ENCODE measurements at places on chromosomes 12 and 14.

DNA sequence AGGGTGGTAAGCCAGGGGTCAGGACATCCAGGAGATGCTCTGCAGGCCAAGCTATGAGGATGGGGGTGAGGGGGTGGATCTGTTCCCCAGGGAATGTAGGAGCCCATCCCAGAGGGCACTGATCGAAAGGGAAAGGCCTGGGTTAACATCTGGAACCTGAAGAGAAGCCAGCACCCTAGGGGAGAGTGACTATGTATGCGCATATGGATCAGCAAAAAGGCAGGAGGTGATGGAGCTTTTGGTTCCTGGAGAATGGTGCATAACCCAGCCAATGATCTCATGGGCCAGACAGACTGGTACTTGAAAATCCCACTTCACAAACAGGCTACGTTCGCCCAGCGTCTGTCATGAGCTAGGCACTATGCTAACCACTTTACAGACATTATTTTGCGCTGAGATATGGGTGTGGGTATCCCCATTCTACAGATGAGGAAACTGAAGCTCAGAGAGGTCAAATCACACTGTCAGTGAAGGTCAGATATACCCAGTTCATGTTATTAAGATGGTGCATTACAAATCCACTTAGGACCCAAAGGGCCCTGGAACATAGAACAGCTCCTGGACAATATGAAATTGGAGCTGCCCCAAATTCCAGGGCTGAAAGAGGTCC is 1.6 kb downstream of the CCDC63 start:
- no peak for DNase-seq

DNA sequence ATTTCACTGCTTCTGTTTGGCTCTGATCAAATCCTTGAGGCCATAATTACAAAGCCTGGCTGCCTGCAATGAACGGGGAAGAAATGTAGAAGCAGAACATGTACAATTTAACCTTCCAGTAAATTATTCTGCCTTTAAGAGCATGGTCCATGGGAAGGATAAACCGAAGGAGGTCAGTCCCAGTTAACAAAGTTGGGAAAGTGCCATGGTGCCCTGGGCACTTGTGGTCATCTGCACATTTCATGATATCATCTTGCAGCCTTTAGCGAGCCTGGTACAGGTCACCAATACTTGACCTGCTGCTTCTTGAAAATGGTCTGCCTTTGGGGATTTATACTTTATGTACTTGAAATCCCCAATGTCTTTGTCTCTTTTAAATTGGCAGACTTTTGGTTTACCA is 175.9 kb upstream of the KITLG start:
- no peak for DNase-seq

DNA sequence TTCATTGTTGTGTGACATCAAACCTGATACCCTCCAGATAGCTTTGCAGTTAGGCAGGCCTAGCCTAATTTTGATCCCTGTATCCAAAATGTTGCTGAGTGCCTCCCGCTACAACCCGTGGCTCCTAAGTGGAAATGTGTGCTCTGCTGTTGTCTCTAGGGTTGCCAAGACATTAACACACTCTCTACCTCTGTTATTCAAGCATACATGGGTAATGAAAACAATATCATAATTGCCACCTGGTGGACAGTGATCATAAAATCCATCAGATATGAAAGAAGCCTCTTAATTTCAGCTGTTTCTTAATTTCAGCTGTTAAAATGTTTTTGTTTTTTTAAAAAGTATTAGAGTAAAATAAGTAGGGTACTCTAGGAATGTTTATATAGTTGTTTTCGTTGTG is 93.5 kb downstream of the PLEKHA5 start:
- no peak for DNase-seq

- DNase-seq, result no peak
Measured at GRCh38 chr14:22105006-22105623, 431.5 kb upstream of the OR4E1 start.

- no peak for DNase-seq
Measured at GRCh38 chr12:2417481-2418160, 364.8 kb downstream of the CACNA1C start.

DNA sequence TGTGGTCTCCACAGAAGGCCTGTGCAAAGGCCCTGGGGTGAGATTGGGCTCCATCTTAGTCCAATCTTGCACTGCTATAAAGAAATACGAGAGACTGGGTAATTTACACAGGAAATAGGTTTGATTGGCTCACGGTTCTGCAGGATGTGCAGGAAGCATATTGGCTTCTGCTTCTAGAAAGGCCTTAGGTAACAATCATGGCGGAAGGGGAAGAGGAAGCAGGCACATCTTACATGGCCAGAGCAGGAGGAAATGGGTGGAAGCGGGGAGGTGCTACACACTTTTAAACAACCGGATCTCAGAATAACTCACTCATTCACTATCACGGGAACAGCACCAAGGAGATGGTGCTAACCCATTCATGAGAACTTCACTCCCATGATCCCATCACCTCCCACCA is 55.4 kb downstream of the FAR2 start:
- no peak for DNase-seq

- DNase-seq, result no peak
Measured at GRCh38 chr12:70292017-70292776, 49.0 kb downstream of the CNOT2 start.

DNA sequence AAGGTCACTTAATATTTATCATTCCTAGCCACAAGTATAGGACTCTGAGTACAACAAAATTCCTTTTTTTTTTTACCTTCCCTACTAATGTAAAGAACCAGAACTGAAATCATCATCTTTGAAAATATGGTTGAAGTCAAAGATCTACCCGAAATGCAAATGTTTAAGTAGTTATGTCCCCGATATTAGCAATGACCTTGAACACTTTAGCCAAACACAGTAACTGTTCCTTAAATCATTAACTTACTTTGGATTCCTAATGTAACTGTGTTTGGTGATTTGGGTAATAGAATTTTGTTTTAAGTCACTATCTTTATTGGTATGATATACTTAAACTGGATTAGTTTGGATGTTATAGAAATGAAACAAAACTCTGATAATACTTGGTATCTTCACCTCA is 14.4 kb downstream of the ITPR2 start:
- DNase-seq, result no peak

DNA sequence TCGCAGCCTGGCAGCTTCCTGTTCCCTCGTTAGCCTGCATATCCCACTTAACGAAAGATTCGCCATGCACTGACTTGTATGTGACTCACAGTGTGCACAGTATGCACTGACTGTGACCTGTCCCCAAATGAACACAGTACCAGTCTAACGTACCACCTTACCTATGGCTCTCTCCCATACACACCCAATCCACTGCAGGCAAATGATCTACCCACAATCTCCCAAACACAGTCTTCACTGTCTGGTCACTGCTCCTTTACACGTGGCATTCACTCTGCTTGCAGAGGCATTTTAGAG is 163.5 kb upstream of the EEA1 start:
- DNase-seq, result no peak

DNA sequence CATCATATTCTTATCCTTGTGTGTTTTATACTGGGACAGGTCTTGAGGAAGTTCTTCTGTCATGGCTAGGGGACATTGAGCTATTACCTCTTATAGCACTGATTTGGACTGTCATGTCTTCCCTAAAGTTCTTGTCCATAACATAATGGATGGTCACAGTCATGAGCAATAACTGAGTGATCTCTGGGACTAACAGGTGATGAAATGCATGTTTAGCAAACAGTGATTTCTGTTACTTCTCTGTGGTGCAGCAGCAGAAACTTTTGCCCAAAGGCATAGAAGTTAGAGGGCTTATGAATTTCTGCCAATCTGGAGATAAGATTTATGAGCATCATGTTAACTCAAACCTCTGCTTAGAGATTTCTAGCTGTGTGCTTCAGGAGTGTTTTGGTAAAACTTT is 5.9 kb downstream of the ADIPOR2 start:
- DNase-seq, result no peak

DNA sequence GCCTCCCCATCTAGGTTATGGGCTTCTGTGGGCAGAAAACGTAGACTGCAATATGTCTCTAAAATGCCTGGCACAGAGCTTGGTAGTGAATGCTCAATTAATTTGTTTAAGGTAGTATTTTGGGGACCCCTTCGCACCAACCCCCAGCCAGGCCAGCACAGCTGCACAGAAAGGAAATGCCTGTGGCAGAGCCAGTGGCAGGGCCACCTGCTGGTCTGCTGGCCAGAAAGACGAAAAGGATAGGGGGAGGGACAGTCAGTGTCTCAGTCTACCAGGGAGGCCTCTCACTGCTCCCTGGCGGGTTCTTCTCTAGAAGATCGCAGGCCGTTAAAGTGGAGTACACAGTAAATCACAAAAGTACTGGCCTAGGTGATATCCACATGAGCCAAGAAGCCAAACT is 3.5 kb downstream of the RAB15 start:
- DNase-seq, result no peak

DNA sequence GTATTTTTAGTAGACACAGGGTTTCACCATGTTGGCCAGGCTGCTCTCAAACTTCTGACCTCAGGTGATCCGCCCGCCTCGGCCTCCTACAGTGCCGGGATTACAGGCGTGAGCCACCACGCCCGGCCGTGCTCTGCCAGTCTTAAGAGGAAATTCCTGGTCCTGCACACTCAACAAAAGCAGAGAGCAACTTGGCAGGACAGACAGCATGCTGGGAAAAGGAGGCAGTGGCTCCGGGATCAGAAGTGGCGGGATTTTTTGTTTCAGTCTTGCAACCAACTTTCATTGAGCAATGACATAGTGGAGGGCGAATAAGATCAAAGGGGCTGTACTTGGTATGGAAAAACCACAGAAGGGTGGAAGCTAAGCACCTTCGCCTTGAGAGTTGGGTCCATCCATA is 2.1 kb downstream of the CKAP4 start:
- DNase-seq, result no peak

- DNase-seq, result no peak
Measured at GRCh38 chr14:74685921-74686678, 26.8 kb downstream of the AREL1 start.

- no peak for DNase-seq
Measured at GRCh38 chr12:122368361-122369073, 54.0 kb downstream of the CLIP1 start.

DNA sequence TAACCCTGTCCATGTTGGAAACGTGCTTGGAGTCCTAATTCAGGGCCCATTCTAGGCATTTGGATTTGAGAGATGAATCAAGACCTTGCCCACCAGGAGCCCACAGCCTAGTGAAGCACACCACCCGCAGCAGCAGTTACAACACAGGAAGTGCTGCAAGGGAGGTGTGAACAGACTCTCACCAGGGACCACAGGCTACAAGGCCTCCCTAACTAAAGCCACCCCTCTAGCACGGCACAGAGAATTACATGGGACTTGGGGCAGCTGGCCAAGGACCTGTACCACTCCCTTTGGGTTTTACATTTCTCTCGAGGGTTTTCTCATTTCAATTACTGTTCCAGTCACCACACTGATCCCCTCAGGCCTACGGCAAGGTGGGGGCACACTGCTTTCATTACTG is 49.5 kb upstream of the FOXN3 start:
- no peak for DNase-seq

DNA sequence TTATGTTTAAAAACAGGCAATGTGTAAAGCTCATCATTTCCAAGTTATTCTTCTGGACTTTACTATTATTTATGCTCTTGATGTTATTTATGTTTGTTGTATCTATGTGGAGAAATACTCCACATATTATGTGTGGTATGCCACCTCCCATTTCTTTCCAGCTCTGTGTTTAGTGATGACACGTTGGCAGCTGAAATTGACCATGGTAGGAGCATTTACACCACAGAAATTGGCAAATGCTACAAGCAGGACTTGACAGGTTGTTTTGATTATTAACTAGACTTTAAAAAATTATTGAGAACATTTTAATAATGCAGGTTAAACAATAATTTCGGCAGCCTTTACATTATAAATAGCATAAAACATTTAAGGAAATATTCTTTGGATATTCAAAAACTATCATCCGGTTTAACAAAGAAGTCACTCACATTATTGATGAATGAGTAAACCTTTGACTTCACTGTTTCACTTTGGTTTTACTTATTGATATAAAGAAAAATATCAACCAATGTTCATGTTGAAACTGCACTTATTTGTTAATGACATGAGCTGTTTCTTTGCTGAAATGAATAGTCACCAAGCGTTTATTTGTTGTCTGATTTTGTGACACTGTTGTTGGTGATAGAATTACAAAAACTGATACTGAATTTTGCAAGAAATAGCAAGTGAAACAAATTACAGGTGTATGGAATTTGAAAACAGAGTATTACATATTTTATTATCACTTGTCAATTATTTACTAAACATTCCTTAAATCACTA is 76.8 kb downstream of the HMGA2 start:
- DNase-seq, result no peak

DNA sequence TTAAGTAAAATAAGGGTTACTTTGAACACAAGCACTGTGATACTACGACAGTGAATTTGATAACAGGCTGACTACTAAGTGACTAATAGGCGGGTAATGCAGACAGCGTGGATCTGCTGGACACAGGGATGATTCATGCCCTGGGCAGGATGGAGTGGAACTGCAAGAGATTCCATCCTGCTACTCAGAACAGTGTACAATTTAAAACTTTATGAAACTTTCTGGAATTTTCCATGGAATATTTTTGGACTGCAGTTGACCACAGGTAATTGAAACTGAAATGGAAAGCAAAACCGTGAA is 46.0 kb downstream of the YEATS4 start:
- DNase-seq, result no peak

DNA sequence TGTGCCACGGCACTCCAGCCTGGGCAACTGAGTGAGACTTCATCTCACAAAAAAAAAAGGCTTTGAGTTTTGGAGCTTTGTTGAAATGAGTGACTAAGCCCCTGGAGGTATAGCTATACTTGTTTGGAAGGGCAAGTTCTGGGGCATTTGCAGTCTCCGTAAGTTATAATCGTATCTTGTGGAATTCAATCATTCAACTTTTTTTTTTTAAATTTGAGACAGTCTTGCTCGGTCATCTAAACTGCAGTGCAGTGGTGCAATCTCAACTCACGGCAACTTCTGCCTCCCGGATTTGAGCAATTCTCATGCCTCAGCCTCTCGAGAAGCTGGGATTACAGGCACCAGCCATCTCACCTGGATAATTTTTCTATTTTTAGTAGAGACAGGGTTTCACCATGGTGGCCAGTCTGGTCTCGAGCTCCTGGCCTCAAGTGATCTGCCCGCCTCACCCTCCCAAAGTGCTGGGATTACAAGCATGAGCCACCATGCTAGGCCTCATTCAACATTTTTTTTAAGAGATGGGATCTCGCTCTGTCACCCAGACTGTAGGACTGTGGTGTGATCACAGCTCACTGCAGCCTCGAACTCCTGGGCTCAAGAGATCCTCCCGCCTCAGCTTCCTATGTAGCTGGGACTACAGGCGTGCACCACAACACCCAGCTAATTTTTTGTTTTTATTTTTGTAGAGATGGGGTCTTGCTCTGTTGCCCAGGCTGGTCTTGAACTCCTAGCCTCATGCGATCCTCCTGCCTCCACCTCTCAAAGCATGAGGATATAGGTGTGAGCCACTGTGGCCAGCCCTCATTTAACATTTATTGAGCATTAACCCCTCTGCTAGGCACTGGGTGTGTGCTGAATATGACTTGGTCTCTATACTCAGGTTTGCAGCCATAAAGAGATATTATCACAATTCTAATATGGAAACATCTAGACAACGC is 133.7 kb upstream of the MAP1LC3B2 start:
- no peak for DNase-seq

- DNase-seq, result no peak
Measured at GRCh38 chr14:67491285-67491684, 2.8 kb upstream of the TMEM229B start.

Data from activated T-helper 9 cell treated with anti-CD3 and anti-CD28 coated beads, Interleukin-2, amount 50 U/mL, for 16 hours (primary cell).